ENCODE measurements at places on chromosomes 16 and 17.

- no peak for DNase-seq
These were observed 81.4 kb upstream of the DYNLRB2 start for GRCh38 chr16:80459331-80459777.

DNA sequence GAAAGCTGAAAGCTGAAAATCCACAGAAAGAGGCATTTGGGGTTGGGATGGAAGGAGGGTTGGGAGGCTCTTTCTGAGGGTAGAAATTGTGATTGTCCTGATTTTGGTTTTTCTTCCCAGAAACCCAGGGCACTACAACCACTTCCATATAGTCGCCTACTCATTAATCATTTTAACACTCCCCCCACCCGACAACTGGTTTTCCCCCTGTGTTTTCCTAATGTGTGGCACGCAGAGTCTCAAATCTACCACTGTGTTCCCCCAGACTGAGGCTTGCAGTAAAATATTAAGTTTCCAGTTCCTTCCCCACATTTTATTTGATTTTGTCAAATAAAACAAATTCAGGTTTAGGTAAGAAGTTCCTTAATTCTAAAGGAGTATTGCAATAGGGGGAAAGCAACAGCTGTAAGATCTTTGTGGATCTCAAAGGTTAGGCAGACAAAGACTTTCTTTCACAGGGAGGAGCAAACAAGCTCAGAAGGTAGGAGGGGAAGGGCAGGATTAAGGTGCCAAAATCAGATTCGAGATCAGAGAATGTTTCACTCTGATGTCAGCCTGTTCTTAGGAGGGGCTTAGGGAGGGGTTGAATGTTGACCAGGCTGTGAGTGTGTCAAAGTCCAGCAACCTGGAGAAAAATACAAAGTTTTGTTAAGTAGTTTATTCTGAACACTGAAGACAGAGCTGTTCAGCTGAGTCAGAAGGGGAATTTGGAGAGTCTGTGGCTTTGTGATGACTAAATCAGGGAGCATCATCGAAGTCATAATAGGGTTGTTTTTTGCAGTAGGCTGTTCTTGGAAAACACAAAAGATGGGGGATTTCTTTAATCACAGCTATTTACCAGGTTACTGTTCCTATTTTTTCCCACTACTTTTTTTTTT, 3.6 kb downstream of the ZNF267 start:
- DNase-seq = no peak

- no peak for DNase-seq
These were observed 34.6 kb downstream of the MBTPS1 start for GRCh38 chr16:84082110-84082509.

GRCh38 chr16:47323241-47323640, 137.6 kb downstream of the ITFG1 start:
- DNase-seq = no peak

DNA sequence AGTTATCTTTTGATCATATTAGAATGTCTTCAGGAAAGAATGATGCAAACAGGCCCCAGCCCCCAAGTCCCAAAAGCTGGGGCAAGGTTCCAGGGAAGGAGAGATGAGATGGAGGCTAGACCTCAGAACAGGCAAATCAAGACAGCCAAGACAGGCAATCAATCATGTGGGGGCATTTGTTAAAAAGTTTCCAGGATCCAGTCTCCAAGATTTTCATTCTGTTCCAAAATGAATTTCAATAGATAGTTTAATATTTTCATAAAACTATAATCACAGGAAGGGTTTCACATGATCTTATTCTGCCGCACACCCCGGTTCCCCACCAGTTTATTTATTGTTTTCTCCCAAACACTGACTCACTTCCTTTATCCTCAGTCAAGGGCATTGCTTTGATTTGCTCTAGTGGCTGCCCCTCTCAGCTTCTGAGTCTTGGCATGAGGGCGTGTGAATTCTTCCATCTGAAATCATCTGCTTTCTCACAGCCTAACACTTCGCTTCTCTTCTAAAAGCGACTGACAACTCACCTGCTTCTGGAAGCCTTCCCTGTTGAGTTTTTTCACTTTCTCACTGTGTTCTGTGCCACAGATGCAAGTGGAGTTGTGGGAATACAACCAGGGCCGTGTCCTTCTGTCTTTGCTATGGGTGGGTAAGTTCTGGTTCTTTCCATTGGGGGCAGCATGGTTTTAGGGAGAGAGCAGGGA, 12.2 kb upstream of the TERF2 start:
- DNase-seq = peak; percentile 13

GRCh38 chr16:21589551-21589950, 9.8 kb upstream of the METTL9 start:
- no peak for DNase-seq

- no peak for DNase-seq
These were observed 30.5 kb downstream of the CNGB1 start for GRCh38 chr16:57940382-57940966.

DNA sequence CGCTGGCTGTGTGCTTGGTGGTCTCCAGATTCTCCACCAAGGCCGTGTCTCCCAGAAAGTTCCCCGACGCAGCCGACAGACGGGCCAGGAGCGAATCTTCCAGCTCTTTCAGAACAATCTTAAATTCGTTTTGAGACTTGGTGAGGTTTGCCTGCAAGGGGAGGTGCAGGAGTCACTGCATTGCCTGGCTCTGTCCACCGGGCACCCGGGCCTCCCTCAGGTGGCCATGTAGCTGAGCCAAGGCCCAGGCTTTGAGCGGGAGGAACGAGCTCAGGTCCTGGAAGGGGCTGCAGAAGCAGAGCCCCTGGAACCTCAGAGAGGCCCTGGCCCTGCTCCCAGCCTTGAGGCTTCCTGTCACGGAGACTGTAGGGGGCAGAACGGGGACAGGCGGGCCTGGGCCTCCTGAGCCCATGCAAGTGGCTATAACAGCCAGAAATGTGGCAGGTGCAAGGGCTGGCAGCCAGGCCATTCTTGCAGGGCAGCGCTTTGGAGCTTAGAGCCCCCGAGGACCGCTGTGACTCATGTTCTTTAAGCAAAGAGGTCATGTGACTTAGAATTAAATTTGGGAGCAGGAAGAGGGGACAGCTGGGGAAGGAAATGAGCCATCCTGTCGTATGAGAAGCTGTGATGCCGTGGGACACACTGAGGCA, 72.4 kb downstream of the PGS1 start:
- no peak for DNase-seq

DNA sequence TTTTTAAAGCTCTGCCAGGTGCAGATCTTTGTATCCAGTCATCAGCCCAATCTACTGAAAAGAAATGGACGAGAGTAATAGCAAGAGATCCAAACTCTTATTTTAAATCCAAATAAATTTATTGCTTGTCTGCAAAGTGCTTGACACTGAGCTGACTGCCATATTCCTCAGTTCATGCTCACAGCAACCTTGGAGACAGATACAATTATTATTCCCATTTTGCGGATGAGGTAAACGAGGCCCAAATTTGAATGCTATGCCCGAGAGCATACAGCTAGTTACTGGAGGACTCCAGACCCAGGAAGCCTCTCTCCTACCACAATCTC, 620 bp downstream of the NOB1 start:
- no peak for DNase-seq
